ENCODE measurements at places on chromosomes 16 and 17. TPM values are rescaled to one million over a fixed set of nuclear protein-coding genes. Genes with fewer than 3 reads are reported as not detected.

DNA sequence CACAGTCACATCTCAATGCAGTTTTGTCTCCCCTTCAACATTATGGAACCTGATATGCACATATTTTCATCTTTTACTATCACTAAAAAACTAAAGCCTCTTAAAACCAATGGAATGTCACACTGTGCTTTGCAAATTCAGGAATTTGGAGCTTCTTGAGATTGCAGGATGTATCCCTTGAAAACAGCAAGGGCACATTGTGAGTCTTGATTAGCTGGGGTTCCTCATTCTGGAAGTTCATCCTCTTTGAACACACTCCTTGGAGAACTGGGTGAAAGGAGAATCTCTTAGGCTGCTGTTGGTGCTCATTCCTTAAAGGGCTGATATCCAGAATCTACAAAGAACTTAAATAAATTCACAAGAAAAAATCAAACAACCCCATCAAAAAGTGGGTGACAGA, 21.1 kb upstream of the MYOCD start:
- no peaks in the 10 kb centered on the region for H3K4me1 ChIP-seq
- H3K27me3 ChIP-seq, result no peaks in the 10 kb centered on the region

- no peak overlapping the region for H3K27ac ChIP-seq
- peaks cover 52% of the 10 kb centered on the region for H3K36me3 ChIP-seq
- DNase-seq, result no peak
- H3K27me3 ChIP-seq, result no peaks in the 10 kb centered on the region
These were observed 32.8 kb upstream of the NUDT16L1 start for GRCh38 chr16:4660454-4661007.

GRCh38 chr17:12390631-12391030, 275.1 kb upstream of the MYOCD start:
- no peak overlapping the region for H3K27ac ChIP-seq
- peaks cover 9% of the 10 kb centered on the region for H3K4me1 ChIP-seq
- no peak for DNase-seq
- H3K4me3 ChIP-seq, result no peak overlapping the region

- H3K27ac ChIP-seq, result no peak overlapping the region
- H3K4me3 ChIP-seq, result no peak overlapping the region
- no peaks in the 10 kb centered on the region for H3K4me1 ChIP-seq
- DNase-seq, result no peak
- H3K27me3 ChIP-seq, result no peaks in the 10 kb centered on the region
These were observed 176.4 kb downstream of the SHISA9 start for GRCh38 chr16:13077816-13078215.

- peaks cover 64% of the 10 kb centered on the region for H3K4me1 ChIP-seq
- H3K27me3 ChIP-seq, result no peaks in the 10 kb centered on the region
- H3K27ac ChIP-seq, result peak overlapping the region; percentile 51
- no peak overlapping the region for H3K4me3 ChIP-seq
- DNase-seq, result no peak
These were observed 13.1 kb upstream of the LPCAT2 start for GRCh38 chr16:55495616-55496289.

DNA sequence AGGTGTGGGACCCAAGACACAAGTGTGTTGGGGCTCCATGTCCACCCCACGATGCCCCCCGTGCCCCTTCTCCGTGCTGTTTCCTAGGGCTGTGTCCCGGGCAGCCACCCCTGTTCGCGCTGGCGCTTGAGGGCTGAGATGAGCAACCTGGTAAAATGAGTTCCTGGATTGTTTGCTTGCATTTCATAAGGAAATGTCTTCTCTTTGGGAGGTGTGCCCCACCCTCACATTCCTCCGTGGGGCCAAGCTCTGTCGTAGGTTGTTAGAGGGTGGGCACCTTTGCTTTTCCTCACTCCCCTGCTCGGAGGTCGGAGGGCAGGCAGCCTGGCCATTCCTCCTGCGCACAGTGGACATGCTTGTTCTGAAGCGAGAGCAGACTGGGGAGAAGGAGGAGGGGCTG, 171.3 kb upstream of the CHMP6 start:
- peaks cover 8% of the 10 kb centered on the region for H3K4me1 ChIP-seq

DNA sequence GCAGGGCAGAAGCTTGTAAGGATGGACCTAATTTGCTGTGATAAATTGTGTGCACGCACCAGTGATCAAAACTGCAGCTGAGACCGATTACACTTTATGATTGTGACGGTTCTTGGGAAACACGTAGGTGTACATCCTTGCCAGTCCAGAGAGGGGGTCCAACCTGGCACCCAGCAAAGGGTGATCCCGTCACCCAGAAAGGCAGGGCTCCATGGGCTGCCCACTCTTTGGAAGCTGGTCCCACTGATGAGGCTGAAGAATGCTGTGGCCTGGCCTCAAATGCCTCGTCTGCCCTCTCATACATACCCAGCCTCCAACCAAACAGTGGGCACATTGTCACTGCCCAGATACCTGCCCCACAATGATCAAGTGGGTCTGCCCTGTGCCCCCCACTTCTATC, 132.0 kb downstream of the C16orf78 start:
- no peaks in the 10 kb centered on the region for H3K27me3 ChIP-seq
- H3K4me3 ChIP-seq, result no peak overlapping the region
- DNase-seq, result no peak
- H3K36me3 ChIP-seq, result no peaks in the 10 kb centered on the region
- no peak overlapping the region for H3K27ac ChIP-seq
- H3K4me1 ChIP-seq, result no peaks in the 10 kb centered on the region

The KCNAB3 gene
- total RNA-seq, result 0.45 TPM

The FBF1 gene
- total RNA-seq, result 29.0 TPM

The HEATR9 gene
- total RNA-seq, result not detected

The POLR2C gene
- 200 TPM for total RNA-seq

The MYH13 gene
- not detected for total RNA-seq

The TTYH2 gene
- total RNA-seq, result 0.50 TPM

The MT4 gene
- total RNA-seq, result not detected

All from SJSA1 (cell line).